ENCODE measurements at places on chromosomes 3 and 15.
A peak's percentile ranks its signal among the peaks of the same experiment; 100 is the strongest.

GRCh38 chr3:167909952-167910351, 174.4 kb downstream of the SERPINI1 start:
- DNase-seq, result no peak

DNA sequence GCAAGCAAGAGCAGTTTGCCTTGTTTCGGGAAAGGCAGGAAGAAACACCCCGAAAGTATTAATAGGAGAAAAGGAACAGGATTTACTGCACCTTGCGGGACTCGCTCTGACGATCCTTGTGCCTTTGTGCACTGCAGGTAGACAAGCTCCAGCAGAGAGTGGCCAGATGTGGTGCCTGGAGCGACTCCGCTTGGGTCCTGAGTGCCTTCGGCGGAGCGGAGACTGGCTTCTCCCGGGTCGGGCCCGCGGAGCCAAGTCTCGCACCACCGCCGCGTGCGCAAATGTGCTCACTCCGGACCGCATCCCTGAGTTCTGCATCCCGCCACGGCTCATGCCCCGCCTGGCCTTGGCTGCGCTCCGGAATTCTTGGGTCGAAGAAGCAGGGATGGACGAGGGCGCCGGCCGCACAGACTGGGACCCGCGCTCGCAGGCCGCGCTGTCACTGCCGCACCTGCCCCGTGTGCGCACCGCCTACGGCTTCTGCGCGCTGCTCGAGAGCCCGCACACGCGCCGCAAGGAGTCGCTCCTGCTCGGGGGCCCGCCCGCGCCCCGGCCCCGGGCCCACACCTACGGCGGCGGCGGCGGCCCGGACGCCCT, 769 bp downstream of the C2CD4A start:
- no peak for DNase-seq

DNA sequence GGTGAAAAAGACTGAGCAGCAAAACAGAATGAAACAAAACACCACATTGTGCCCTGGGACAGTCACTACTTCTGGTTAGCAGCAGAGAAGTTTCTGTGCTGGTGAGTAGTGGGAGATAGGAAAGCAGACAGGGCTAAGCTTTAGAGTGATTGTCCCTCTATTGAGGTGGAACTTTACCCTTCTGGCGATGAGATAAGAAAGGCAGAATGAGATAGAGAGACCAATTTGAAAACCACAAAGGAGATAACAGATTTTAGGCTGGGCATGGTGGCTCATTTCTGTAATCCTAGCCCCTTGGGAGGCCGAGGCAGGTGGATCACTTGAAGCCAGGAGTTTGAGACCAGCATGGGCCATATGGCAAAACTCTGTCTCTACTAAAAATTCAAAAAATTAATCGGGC, 208.5 kb downstream of the TBL1XR1 start:
- no peak for DNase-seq

DNA sequence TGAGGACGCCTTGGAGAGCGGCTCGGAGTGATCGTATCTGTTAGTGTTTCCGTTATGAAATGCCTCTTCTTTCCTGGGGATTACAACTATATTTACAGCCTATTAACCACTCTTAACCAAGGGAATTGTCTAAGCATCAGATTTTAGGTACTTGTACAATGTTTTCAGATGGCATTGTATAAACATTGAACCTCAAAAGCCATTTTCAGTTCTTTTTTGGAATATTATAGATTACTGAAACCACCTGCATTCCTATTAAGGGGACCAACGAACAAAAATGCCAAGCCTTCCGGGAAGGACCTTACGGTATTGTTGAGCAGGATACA, 1.1 kb downstream of the NEO1 start:
- DNase-seq, result no peak

GRCh38 chr3:122563717-122564025, 429 bp downstream of the PARP9 start:
- DNase-seq, result no peak

GRCh38 chr3:15279671-15280402, 52.5 kb downstream of the SH3BP5 start:
- no peak for DNase-seq

DNA sequence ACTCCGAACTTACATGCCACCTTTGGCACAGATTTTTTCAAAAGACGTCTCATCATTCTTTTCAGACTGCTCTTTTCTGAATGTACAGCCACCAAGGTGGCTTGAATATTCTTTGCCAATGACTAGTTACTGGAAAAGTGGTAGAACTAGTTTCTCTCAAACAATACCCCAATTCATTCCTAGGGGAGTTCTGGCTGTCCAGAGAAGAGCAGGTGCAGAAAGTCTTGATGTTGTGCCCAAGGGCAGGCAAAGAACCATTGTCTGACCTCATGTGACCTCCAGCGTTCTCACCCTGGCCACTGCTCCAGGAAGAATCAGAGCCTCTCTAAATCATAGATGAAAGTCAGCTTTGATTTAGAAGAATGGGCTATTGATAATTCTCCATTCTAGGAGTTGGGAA, 5.5 kb downstream of the LMOD3 start:
- no peak for DNase-seq

DNA sequence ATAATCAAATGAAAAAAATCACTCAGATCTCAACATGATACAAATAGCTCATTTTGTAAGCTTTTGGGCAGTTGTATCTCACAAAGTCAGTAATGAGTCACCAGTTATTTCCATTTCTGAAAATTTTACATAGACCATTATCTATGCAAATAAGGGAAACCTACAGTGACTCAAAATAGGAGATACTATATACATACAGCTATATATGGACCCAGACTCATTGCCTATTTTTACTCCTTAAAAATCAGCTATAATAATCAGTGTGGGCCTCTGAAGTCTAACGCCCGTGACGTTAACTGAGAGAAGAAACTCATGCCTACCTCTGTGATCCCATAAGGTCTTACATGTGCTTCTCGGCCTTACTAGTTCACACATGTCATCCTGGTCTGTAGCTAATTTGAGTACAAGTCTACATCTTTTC, 31.6 kb downstream of the LRIG1 start:
- no peak for DNase-seq

GRCh38 chr3:114839476-114839875, 307.6 kb downstream of the ZBTB20 start:
- no peak for DNase-seq

DNA sequence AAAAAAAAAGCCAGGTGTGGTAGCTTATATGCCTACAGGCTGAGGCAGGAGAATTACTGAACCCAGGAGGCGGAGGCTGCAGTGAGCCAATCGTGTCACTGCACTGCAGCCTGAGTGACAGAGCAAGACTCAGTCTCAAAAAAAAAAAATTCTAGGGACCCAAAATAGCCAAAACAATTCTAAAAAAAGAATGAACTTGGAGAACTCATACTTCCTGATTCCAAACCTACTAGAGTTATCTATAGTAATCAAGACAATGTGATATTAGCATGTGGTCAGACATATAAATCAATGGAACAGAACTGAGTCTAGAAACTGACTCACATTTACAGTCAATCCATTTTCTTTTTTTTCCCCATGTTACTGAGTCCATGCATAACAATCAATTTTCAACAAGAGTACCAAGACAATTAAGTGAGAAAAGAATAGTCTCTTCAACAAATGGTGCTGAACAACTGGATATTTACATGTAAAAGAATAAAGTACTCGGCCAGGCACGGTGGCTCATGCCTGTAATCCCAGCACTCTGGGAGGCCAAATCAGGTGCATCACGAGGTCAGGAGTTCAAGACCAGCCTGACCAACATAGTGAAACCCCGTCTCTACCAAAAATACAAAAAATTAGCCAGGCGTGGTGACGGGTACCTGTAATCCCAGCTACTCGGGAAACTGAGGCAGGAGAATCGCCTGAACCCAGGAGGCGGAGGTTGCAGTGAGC, 11.9 kb downstream of the PRKAR2A start:
- DNase-seq, result no peak

DNA sequence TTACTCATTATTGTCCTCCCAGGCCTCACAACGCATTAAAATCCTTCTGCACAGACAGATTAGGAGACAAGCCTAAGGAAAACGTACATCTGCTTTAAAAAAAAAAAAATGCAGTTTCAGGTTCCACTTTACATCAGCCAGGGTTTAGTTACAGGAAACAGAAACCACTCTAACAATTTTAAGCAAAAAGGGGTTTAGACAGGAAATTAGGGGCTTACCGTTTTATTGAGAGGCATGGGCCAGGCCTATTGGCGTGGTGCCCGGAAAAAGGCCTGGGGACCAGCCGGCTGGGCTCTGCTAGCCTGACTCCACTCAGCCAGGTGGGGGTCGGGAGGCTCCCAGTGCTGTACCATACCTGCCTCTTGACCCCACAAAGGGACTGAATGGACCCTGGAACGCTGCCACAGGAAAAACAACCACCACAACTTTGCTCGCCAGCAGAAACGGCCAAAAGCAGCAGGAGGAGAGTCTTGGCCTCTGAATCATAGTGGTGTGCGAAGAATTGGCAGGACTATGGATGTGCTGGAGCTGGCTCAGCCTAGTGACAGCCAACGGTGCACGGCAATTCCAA, 124.3 kb downstream of the CHSY1 start:
- DNase-seq, result peak; percentile 25

DNA sequence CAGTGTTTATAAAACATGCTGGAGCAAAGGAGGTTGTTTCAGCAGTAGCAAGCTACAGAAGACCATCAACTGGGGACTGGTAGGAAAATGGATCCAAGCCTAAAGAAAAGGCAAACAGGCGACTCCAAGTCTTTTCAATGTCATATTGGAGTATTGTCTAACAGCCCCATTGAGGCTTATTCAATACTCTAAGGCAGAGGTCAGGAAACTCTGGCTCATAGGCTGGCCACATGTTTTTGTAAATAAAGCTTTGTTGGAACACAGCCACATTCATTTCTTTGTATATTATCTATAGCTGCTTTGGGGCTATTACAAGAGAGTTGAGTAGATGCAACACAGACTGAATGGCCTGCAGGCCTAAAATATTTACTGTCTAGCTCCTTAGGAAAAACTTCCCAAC, 77.5 kb downstream of the RPL22L1 start:
- DNase-seq, result no peak

GRCh38 chr3:142652826-142653292, 56.7 kb downstream of the PLS1 start:
- DNase-seq, result no peak

DNA sequence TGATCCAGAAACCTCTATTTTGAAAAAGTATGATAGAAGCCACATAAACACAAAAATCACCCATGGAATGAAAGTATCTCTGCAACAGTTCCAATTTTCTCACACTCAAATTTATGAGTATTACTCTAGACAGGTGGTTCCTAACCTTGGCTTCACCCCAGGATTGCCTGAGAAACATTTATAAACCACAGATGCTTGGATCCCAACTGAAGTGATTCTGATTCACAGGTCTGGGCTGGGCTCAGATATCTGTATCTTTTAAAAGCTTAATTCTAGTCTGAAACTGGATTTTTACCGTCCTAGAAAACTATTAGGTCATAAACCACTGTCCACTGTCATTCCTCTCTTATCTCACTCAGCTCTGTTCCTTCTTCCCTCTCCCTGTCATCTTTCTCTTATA, 7.4 kb upstream of the SST start:
- no peak for DNase-seq

- DNase-seq, result no peak
Measured at GRCh38 chr15:88419830-88420229, 47.4 kb downstream of the MRPL46 start.

GRCh38 chr3:42020684-42021307, 58.9 kb upstream of the ULK4 start:
- no peak for DNase-seq

GRCh38 chr3:26997226-26997625, 372.0 kb downstream of the NEK10 start:
- DNase-seq, result no peak

GRCh38 chr3:51668756-51669155, 2.3 kb upstream of the TEX264 start:
- DNase-seq, result no peak

- no peak for DNase-seq
Measured at GRCh38 chr15:66735909-66736305, 33.9 kb downstream of the SMAD6 start.

DNA sequence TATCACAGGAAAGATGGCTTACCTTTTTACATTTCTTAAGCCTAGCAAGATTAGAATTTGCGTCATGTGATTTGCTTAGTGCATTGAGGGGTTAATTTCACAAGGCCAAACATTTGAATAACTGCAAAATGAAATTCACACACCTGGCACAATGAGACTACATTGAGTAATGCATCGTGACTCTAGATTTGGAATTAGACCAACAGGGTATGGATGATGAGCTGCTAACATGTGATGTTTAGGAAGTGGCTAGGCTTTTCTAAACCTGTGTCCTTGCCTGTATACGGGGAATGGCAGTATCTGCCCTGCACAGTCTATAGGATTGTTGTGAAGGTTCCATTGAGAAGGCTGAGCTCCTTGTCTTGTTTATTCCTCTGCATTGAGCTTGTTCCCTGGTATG, 160.1 kb downstream of the MFSD1 start:
- no peak for DNase-seq

DNA sequence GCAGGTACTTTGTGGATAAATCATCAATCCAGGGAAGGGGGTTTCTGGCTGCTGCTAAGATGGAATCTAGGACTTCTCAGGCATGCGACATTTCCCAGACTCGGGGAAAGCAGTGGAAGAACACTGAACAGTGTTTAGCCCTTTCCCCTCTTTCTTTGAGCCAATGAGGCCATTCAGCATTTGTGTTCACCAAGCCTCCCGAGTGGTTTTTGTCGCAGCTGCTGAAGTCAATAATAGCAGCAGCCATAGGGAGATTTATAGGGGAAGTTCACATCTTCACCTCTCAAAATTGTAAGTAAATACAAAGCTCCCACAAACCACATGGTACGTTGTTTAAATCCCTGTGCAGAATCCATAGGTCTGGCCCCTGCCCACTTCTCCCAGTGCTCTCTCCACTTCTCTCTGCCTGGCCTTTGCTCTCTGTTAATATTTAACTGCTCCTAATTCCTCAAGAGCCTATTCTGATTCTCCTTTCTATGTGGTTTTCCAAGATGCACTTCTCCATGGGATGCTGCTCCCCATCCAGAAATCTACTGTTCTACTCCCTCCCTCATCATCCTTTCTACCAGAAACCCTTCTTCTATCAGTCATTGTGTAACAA, 230.7 kb downstream of the SHQ1 start:
- no peak for DNase-seq
